ENCODE measurements at places on chromosomes 5 and 9. TPM values are rescaled to one million over a fixed set of nuclear protein-coding genes. Genes with fewer than 3 reads are reported as not detected.
A peak's percentile ranks its signal among the peaks of the same experiment; 100 is the strongest.

DNA sequence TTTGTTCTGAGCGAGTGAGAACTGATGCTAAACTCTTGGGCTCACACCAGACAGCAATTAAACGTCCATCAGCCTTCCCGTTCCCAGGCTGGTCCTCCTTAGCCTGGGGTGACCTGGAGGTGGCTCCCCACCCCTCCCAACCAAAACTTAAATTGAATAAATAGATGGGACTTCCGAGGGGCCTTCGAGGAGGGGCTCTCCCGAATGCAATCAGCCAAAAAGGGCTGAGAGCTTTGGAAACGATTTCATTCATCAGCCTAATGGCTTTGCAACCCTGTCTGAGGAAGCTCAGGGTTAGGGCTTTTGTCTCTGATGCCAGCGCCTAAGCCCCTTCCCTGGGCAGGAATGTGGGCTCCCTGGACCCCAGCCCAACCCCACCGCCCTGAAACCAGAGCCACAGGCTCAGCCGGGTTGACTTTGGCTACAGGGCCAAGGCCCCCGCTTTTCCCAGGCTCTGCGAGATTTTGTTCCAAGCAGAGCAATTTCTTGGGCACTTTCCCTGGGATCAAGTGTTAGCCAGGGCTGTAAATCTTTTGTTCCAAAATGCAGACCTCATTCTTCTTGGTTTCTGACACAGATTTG, 29.2 kb downstream of the LHX3 start:
- no peak for DNase-seq

- DNase-seq, result no peak
Measured at GRCh38 chr5:72388646-72389045, 68.5 kb downstream of the PTCD2 start.

GRCh38 chr5:170720984-170721383, 62.5 kb upstream of the GABRP start:
- no peak for DNase-seq

GRCh38 chr9:107819772-107820565, 330.4 kb upstream of the KLF4 start:
- peak; percentile 12 for DNase-seq

- peak; percentile 79 for DNase-seq
Measured at GRCh38 chr9:127724012-127724411, 8.1 kb downstream of the TTC16 start.

GRCh38 chr9:69933445-69933844, 110.2 kb upstream of the MAMDC2 start:
- no peak for DNase-seq

- DNase-seq, result no peak
Measured at GRCh38 chr5:96742538-96742937, 65.2 kb downstream of the ERAP1 start.

- no peak for DNase-seq
Measured at GRCh38 chr5:124963236-124963919, 216.9 kb upstream of the ZNF608 start.

DNA sequence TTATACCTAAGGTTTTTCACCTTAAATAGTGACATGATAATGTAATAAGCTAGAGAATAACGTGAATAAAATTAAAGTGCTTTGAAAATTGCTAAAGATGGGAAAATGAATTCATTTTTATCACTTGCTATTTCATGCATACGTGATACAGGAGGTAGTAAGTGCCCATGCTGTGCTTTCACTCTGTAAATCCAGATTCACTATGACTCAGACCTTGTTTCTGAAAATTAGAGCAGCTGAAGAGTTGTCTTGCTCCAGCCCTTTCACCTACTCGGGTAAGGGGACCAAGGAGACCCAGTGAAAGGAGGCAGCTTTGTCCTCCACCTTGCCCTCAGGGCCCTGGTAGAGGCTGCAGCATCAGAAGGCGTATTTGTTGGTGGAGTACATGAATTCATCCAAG, 87.9 kb downstream of the ANKH start:
- no peak for DNase-seq

DNA sequence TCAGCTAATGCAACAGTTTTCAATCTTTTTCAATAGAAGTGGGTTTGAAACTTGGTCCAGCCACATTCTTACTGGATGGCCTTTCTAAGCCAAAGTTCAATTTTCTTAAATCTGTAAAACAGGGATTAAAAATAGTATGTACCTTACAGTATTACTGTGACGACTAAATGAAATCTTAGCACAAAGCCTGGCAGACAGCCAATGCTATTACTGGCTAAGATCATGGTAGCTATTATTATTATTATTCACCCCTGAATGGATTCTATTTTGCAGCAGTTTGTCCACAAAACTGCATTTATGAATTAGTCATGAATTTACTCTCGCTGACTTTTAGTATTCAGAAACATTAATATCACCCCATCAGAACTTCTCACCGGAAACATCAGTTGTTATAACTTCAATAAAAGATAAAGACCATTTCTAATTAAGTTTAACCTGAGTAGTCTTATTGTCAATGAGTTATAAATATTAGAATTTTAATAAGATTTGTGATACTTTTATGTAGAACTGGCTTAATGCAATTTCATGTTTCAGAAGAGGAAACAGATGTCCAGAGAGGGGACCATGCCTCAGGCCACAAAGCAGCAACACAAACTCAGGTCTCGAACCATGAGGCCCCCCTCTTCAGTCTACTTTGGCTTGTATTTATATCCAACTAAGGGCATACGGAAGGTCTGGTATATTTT, 468.2 kb downstream of the ARHGEF28 start:
- no peak for DNase-seq

DNA sequence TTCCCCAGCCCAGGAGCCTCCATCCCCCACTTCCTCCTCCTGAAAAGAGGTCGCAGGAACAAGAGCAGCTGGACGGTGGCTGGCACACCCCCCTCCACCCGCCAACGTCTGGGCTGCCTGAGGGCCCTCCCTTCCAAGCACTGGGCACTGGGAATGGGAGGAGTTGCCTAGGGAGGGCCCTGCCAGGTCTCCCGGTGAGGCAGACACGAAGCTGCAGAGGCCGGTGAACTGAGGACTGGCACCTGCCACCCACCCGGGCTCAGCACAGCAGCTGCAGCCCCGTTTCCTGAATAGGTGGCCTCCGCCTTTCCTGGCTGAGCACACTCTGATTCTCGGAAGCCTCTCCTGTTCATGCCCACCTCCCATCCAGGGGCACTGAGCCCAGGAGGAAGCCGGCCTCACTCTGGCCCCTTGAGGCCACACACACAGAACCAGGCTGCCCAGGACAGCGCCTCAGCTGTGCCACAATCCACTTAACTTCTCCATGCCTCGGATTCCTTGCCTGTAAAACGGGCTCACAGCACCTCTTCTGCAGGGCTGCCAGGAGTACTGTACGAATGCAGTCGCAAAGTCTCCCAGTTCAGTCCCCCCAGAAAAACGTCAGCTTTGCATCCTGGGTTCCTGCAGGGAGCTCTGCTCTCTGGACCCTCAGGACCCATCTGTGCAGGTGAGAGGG, 1.3 kb downstream of the NPDC1 start:
- no peak for DNase-seq

GRCh38 chr9:132935026-132935425, 9.4 kb downstream of the TSC1 start:
- DNase-seq, result no peak

- DNase-seq, result peak; percentile 92
Measured at GRCh38 chr9:136690104-136690805, 3.0 kb upstream of the AGPAT2 start.

GRCh38 chr5:31983851-31984250, 190.3 kb downstream of the GOLPH3 start:
- no peak for DNase-seq

GRCh38 chr5:109611505-109611904, 78.2 kb upstream of the MAN2A1 start:
- DNase-seq, result no peak

DNA sequence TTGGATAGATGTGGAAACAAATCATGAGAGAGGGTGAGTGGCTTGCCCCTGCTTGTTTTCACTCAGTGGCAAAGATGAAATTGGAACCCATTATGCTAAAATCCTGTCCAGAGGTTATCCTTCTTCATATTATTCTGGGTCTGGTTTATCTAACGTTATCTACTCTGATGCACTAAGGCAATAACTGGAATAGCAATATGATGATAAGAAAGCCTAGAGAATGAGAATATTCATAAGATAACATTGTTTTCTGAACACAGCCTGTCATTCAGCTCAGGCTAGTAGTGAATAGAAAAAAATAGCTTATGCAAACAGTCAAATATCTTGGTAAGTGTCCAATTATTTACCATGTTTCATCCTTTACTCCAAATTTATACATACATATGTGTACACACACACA, 132.0 kb upstream of the C6 start:
- no peak for DNase-seq

GRCh38 chr9:131880833-131881583, 141.1 kb upstream of the RAPGEF1 start:
- DNase-seq, result no peak

- DNase-seq, result no peak
Measured at GRCh38 chr5:55313870-55314617, 6.3 kb downstream of the MTREX start.

DNA sequence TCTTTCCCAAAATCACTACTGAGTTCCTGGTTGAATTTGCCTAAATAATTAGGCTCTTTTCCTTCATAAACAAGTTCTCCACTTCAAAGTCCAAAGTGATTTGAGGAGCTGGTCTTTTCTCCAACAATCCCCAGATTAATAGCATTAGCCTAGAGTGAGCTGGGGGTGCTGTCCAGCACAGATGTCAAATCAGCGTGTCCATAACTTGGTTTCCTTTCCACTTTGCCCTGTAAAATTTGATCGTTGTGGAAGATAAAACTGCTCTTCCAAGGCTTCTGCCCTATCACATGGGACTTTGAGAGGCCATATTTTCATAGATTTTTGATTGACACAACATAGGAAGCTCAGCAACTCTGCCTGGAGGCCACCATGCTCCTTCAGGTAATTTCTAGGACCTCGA, 134.7 kb upstream of the RORB start:
- no peak for DNase-seq

- DNase-seq, result no peak
Measured at GRCh38 chr5:33231214-33231710, 209.5 kb upstream of the TARS1 start.

- DNase-seq, result no peak
Measured at GRCh38 chr5:143495110-143495509, 91.6 kb upstream of the NR3C1 start.

The ANXA2R gene
- 1.2 TPM for total RNA-seq

The FAM169A gene
- total RNA-seq, result 26.2 TPM

The SPACA9 gene
- 18.5 TPM for total RNA-seq

The GCNT1 gene
- total RNA-seq, result 16.6 TPM

The IL5 gene
- not detected for total RNA-seq

The EGFLAM gene
- total RNA-seq, result 6.7 TPM

The LTC4S gene
- total RNA-seq, result 9.6 TPM

Data from thyroid gland (tissue), 4 donors.